ENCODE measurements at places on chromosomes 4 and X. TPM values are rescaled to one million over a fixed set of nuclear protein-coding genes. Genes with fewer than 3 reads are reported as not detected.

KIF4A gene
- total RNA-seq = not detected

PLAC1 gene
- not detected for total RNA-seq

FRMPD3 gene
- total RNA-seq = not detected

SEL1L3 gene
- 59.1 TPM for total RNA-seq

P2RY10 gene
- 2.4 TPM for total RNA-seq

CT45A1 gene
- total RNA-seq = not detected

KDR gene
- total RNA-seq = 8.2 TPM

TCEAL7 gene
- total RNA-seq = 17.0 TPM

PHEX gene
- total RNA-seq = 0.14 TPM

- H3K4me3 ChIP-seq = no peak overlapping the region
- no peaks in the 10 kb centered on the region for H3K36me3 ChIP-seq
- no peaks in the 10 kb centered on the region for H3K27me3 ChIP-seq
- H3K4me1 ChIP-seq = no peaks in the 10 kb centered on the region
These were observed 170.1 kb downstream of the FRMPD4 start for GRCh38 chrX:12308420-12308819.

GRCh38 chr4:150230561-150230960, 152.3 kb downstream of the DCLK2 start:
- H3K27me3 ChIP-seq = no peaks in the 10 kb centered on the region
- H3K36me3 ChIP-seq = no peaks in the 10 kb centered on the region
- no peak overlapping the region for H3K4me3 ChIP-seq
- H3K4me1 ChIP-seq = no peaks in the 10 kb centered on the region
- DNase-seq = no peak

DNA sequence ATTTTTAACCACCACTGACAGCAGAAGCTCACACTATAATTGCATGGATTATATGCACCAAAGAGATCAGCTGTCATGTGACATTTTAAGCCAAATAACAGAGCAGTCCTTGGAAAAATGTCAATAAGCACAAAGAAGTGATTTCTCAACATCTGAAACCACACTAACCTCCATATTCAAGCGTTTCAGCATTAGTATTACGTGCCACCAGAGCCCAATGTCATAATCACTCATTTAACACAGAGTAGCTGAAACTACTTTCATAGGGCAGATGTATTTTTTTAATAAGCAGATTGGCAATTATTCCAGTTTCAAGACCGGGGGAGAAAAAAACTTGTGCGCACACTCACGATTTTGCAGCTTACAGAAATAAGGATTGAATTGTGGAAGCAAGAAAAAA, 76.6 kb downstream of the SH3KBP1 start:
- H3K4me1 ChIP-seq = no peaks in the 10 kb centered on the region
- DNase-seq = no peak
- no peaks in the 10 kb centered on the region for H3K27me3 ChIP-seq

- H3K27me3 ChIP-seq = no peaks in the 10 kb centered on the region
- H3K36me3 ChIP-seq = no peaks in the 10 kb centered on the region
- no peak overlapping the region for H3K4me3 ChIP-seq
- no peak for DNase-seq
These were observed 7.8 kb downstream of the GUCY1B1 start for GRCh38 chr4:155766622-155767021.

GRCh38 chr4:125316791-125317524, 2.2 kb downstream of the FAT4 start:
- H3K4me3 ChIP-seq = peak overlapping the region; percentile 73
- no peaks in the 10 kb centered on the region for H3K36me3 ChIP-seq
- peaks cover 14% of the 10 kb centered on the region for H3K4me1 ChIP-seq
- H3K27ac ChIP-seq = peak overlapping the region; percentile 93
- peak; percentile 34 for DNase-seq
- H3K27me3 ChIP-seq = peaks cover 41% of the 10 kb centered on the region

DNA sequence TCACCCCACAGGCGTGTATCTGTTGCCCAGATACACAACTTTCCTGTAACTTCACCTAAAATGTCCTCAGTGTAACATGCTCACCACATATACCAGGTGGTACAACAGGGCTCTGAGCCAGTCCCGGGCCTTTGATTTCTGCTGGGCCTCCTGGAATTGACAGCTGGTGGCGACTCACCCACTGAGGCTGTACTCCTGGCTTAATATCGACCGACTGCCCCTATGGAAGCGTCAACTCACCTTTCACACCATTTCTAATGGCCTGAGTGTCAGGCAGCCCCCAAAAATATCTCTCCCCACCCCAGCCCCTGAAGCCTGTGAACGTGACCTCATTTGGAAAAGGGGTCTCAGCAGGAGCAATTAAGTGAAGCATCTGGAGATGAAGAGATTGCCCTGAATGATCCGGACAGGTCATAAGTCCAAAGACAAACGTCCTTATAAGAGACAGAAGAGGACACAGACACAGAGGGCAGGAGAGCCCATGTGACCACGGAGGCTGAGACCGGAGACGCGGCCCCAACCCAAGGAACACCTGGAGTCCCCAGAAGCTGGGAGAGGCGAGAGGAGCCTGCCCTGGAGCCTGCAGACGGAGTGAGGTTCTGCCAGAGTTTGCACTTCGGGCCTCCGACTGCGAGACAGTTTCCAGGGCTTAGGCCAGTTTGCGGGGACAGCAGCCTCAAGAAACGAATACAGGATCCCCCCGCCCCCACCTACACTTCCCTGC, 12.6 kb upstream of the MXD4 start:
- no peak overlapping the region for H3K27ac ChIP-seq
- peaks cover 12% of the 10 kb centered on the region for H3K36me3 ChIP-seq

GRCh38 chr4:80294206-80294605, 27.7 kb downstream of the FGF5 start:
- no peaks in the 10 kb centered on the region for H3K36me3 ChIP-seq
- DNase-seq = no peak
- H3K27ac ChIP-seq = no peak overlapping the region
- H3K4me1 ChIP-seq = no peaks in the 10 kb centered on the region
- peaks cover under 1% of the 10 kb centered on the region for H3K27me3 ChIP-seq

GRCh38 chr4:6914448-6914847, 4.8 kb downstream of the TBC1D14 start:
- DNase-seq = no peak
- no peaks in the 10 kb centered on the region for H3K27me3 ChIP-seq
- H3K36me3 ChIP-seq = no peaks in the 10 kb centered on the region

GRCh38 chrX:154097003-154097588, 421 bp downstream of the MECP2 start:
- H3K4me1 ChIP-seq = peaks cover 49% of the 10 kb centered on the region
- H3K36me3 ChIP-seq = no peaks in the 10 kb centered on the region
- peak overlapping the region; percentile 58 for H3K4me3 ChIP-seq
- DNase-seq = peak; percentile 91

GRCh38 chr4:174600391-174600790, 78.1 kb upstream of the HPGD start:
- no peaks in the 10 kb centered on the region for H3K36me3 ChIP-seq
- no peak for DNase-seq
- no peaks in the 10 kb centered on the region for H3K27me3 ChIP-seq
- H3K4me1 ChIP-seq = no peaks in the 10 kb centered on the region

- peak; percentile 96 for DNase-seq
- H3K27ac ChIP-seq = peak overlapping the region; percentile 94
- H3K4me1 ChIP-seq = peaks cover 4% of the 10 kb centered on the region
- H3K36me3 ChIP-seq = no peaks in the 10 kb centered on the region
These were observed 4.3 kb downstream of the ELOVL6 start for GRCh38 chr4:110193822-110194761.

DNA sequence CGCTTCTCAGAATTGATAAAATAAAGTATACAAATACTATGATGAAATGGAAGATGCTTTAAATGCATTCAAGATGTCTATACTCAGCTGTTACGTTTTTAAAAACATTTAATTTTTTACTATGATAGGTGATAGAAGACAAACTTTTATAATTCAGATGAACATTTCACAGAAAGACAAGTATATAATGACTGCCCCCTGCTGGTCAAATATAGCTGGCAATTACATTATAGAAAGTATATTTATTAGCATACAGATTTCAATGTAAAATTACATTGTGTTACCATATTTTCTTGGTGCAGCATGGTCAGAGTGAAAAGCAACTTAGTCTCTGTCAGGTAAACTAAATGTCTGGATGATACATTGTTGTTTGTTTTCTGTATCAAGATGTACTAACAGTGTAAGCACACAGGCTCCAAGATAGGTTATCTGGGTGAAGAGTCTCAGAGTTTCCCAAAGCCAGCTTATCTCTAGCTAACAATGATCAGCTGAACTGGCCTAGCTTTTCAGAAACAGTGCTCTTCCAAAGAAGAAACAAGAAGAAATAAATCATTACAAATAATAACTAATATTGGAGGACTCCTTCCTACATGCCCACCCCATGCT, 54.1 kb downstream of the SRPX start:
- H3K4me3 ChIP-seq = no peak overlapping the region
- H3K4me1 ChIP-seq = no peaks in the 10 kb centered on the region
- H3K27me3 ChIP-seq = no peaks in the 10 kb centered on the region
- H3K36me3 ChIP-seq = no peaks in the 10 kb centered on the region

DNA sequence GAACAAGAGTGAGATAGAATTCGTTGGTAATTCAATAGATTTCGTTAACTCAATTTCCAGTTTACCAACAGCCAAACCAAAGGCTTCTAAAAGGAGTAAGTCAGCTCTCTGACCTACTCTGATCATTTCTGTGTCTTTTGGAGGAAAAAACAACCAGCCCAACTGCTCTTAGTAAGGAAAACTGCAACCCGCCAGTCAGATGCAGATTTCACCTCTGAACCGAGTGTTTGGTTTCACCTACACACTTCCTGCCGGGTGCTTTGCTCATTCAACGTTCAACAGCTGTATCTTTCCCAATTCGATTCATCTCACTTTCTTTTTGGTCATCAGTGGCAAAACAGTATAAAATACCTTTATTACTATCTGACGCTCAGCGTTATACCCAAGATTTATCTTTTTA, 24.5 kb downstream of the TMSB4X start:
- H3K4me1 ChIP-seq = no peaks in the 10 kb centered on the region
- H3K27ac ChIP-seq = peak overlapping the region; percentile 7
- H3K36me3 ChIP-seq = no peaks in the 10 kb centered on the region
- H3K4me3 ChIP-seq = no peak overlapping the region
- no peak for DNase-seq

DNA sequence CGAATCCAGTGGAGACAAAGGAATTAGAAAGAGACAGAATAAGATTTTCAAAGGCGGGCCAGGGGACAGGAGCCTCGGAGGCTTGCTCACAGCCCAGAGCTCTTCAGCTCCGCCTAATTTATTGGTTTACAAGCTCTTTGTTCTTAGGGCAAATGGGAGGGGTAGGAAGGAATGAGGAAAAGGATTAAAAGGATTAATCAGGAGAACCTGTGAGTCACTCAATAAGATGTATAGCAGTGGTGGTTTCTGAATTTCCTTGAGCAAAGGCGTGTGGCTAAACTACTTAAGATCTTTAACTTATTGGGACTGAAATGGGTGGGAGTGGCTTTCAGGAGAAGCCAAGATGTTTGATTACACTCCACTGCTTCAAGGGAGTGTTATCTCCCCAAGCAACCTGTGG, 456.0 kb upstream of the SPANXN1 start:
- H3K4me3 ChIP-seq = no peak overlapping the region
- DNase-seq = no peak
- H3K4me1 ChIP-seq = no peaks in the 10 kb centered on the region
- no peak overlapping the region for H3K27ac ChIP-seq

DNA sequence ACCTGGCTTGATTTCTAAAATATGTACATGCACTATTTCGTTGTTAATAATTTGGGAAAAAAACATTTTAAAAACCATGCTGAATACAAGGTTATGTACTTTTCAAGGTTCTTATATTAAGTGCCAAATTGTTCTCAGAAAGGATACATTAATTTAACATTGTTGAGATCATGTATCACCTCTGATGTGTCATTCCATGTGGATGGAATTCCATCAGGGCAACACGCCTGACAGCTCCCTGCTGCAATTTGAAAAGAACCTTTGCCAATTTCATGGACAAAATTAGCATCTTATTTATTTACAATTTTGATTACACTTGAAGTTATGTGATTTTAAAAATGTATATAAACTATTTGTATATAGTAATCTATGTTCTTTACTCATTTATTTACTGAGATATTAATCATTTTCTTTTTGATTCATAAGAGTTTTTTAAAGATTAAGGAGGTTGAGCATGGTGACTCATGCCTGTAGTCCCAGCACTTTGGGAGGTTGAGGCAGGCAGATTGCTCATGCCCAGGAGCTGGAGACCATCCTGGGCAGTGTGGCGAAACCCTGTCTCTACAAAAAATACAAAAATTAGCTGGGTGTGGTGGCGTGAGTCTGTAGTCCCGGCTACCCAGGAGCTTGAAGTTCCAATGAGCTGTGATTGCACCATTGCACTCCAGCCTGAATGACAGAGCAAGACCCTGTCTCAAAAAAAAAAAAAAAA, 142.8 kb downstream of the ENPP6 start:
- H3K27ac ChIP-seq = no peak overlapping the region
- no peak for DNase-seq
- no peaks in the 10 kb centered on the region for H3K36me3 ChIP-seq
- H3K27me3 ChIP-seq = no peaks in the 10 kb centered on the region
- H3K4me1 ChIP-seq = no peaks in the 10 kb centered on the region

DNA sequence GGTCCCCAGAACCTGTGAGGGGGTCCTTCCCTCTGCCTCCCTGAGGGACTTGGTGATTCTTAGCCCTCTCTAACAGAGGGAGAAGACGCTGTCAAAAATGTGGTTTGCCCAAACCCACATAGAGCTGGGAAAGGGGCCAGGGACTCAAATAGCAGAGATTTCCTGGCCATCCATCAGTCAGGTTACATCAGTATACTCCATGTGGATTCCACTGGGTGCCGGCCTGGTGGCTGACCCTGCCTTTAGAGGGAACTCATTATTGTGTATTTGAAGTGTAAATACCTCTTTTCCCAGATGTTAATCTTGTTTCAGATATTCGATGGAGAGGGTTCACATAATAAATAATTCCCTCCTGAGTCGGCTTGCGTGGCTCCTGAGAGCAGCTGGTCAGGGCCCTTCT, 130.3 kb downstream of the TBL1X start:
- H3K4me3 ChIP-seq = no peak overlapping the region
- no peaks in the 10 kb centered on the region for H3K36me3 ChIP-seq
- H3K4me1 ChIP-seq = no peaks in the 10 kb centered on the region
- H3K27me3 ChIP-seq = no peaks in the 10 kb centered on the region

DNA sequence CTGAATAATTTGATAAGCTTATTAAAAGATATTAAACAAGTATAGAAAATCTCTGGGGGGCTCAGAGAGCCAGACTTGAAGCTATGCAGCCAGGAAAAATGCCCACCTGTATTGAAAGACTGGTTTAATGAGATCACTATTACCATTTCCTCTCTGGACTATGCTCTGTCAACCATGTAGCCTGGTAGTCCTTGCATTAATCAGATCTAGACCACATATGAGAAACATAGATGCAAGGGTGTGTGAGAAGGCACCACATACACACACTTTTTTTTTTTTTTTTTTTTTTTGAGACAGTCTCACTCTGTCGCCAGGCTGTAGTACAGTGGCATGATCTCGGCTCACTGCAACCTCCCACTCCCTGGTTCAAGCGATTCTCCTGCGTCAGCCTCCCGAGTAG, 75.9 kb upstream of the ATP8A1 start:
- H3K4me3 ChIP-seq = no peak overlapping the region
- no peaks in the 10 kb centered on the region for H3K36me3 ChIP-seq
- no peaks in the 10 kb centered on the region for H3K4me1 ChIP-seq
- no peak for DNase-seq
- H3K27me3 ChIP-seq = no peaks in the 10 kb centered on the region

GRCh38 chr4:159698336-159698735, 595.5 kb downstream of the RAPGEF2 start:
- no peak overlapping the region for H3K4me3 ChIP-seq
- H3K36me3 ChIP-seq = no peaks in the 10 kb centered on the region
- no peak overlapping the region for H3K27ac ChIP-seq
- DNase-seq = no peak
- no peaks in the 10 kb centered on the region for H3K27me3 ChIP-seq

Data from stomach (tissue), 19 donors.